ENCODE measurements at places on chromosomes 11 and 22.

DNA sequence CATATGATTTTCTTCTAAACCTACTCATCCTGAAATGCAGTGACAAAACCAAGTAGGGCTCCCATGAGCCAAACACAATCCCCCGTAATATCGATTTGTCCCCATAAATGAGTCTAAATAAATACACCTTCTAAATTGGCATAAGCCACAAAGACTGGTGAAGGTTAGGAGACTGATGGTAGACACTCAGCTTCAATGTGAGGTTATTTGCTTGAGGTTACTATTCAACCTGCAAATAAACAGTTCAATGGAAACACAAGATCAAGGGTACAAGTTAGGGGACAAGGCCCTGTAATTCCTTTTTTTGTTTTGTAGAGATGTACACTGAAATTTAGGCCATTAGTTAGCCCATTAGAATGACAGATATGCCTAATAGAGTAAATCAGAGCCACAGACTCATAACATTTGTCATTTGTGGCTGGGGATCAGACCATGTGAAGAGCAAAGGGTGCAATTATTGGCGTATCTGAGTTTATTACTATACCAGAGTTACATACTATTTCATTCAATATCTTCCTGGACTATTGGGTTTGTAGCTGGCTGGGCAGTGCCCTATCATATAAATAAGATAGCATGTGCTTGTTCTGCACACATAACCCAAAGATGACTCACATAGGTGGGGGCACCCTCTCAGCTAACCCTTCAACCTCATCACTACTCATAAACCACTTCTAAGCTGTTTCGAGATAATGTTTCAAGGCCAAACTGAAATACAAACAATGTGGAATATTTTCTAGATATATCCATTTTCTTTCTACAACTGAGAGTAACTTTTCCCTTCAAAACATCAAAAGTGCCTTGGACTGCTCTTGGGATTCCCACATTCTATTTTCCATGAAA is 695.3 kb downstream of the KCNA4 start:
- DNase-seq: no peak

GRCh38 chr22:38618682-38619081 is 37.5 kb downstream of the FAM227A start:
- no peak for DNase-seq

- no peak for DNase-seq
Observed at GRCh38 chr11:19628018-19628417, 84.6 kb upstream of the NAV2 start.

- DNase-seq: no peak
Observed at GRCh38 chr11:66226101-66226500, 42.3 kb upstream of the RAB1B start.

GRCh38 chr11:44737245-44738085 is 10.7 kb downstream of the TSPAN18 start:
- no peak for DNase-seq

DNA sequence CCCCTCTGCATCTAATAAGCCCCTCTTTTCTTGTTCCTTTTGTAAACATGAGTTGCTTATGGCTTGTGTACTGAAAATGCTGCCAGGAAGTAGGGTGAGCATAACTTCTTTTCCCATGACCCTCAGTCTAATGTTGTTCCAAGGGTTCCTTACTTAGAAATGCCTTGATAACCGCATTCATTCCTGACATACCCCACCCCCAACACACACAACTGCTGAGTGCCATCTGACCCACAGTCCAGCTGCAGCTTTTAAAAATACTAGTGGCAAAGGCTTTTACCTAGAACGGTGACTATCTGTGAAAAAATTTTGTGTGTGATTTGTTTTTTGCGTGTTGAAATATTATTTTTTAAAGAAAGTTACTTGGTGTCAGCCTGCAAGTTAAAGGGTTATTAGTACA is 52.6 kb downstream of the ARHGAP42 start:
- DNase-seq: no peak

GRCh38 chr22:29790061-29790460 is 22.9 kb downstream of the UQCR10 start:
- no peak for DNase-seq

DNA sequence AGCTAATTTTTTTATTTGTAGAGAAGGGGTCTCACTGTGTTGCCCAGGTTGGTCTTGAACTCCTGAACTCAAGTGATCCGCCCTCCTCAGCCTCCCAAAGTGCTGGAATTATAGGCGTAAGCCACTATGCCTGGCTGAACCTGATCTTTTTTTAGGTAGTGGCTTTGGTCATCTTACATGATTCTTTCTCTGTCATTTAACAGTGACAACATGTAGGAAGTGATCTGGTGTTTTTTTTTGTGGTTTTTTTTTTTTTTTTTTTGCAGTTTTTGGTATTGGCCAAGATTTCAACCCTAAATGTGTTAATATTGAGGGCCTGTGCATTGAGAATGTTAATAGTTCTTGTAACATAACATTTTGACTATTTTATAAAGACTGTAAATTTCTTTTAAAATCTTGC is 8.0 kb upstream of the FERMT3 start:
- DNase-seq: no peak

DNA sequence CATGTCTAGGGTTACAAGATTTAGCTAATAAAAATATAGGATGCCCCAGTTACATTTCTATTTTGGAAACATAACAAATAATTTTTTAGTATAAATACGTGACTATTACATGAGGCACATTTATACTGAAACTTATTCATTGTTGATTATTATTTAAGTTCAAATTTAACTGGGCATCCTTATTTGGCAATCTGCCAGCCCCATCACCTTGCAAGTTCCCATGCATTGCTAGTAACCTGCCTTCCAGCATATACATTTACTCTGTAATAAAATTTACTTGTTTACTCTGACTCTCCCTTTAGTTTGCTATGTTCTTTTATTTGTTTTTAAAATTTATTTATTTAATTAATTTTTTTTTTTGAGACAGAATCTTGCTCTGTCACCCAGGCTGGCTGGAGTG is 654.9 kb upstream of the CCDC90B start:
- no peak for DNase-seq

- no peak for DNase-seq
Observed at GRCh38 chr11:21614961-21615360, 577.9 kb upstream of the ANO5 start.

- no peak for DNase-seq
Observed at GRCh38 chr11:28738549-28738948, 630.4 kb downstream of the METTL15 start.

DNA sequence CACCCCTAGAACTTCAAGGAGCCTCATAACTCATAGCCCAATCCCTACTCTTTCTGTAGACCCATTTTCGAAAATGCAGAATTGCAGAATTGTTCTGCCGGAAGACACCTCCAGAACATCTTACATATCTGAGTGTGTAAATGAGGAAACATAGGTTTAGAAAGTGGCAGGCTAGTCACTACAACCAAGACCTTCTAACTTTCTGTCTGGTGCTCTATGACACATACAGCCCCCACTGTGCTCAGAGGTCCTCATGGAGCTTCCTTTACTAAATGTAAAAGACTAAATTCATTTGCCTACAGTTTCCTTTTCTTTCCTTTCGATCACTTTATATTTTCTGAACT is 132.1 kb upstream of the DDI1 start:
- DNase-seq: no peak
